ENCODE measurements at places on chromosomes 12 and 14.

DNA sequence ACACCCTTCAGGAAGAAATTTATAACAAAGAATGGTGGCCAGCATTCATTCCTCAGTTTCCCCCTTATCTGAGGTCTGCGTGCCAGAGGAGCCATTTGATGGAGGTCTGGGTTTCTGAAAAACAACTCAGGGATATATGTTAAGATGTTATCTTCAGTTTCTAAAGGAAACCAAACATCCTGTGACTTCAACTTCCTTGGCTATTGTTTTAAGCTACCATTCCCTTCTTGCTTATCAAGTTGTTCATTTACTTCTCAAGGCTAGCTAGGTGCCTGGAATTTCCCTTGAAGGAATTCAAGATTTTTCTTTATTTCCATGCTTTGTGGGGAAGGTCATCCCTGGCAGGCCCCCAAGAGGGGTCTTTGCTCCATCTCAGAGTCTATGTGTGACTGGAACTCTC lies 27.1 kb upstream of the OXA1L start:
- no peak for DNase-seq

DNA sequence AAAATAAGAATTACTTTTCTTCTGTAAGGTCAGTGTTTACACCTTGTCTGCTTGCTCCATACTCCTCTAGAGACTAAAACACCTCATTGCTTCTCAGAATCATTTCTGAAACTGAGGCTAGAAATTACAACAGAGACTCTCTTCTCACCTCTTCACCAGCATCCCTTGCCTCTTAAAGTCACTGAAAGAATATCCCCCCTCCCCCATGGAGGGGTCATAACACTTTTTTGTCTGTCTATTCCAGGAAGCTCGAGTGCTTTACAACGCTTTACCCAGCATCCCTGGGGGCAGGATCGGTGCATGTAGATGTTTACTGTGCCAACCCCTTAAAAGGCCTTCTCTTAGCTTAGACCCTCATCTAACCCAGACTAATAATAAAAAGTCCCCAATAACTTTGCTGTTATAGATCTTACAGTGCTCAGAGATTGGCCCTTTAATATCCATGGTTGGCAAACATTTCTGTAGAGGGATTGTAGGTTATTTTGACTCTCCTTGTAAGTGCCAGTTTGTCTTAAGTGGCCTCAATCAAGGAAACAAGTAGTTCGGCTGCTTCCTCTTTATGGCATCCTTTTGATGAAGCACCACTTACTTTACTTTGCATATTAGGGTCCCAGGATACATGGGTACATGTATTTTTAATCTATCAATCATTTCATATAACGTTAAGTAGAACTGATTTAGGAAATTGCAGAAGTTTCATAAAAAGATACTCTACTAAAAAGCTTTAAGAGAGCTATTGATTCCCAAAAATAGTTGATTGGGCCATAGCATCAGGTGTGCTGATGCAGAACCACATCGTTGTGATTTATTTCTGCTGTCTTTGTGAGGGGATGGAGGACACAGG lies 29.3 kb downstream of the PRKCH start:
- no peak for DNase-seq

GRCh38 chr12:51579321-51579850 lies 11.6 kb upstream of the SCN8A start:
- no peak for DNase-seq

DNA sequence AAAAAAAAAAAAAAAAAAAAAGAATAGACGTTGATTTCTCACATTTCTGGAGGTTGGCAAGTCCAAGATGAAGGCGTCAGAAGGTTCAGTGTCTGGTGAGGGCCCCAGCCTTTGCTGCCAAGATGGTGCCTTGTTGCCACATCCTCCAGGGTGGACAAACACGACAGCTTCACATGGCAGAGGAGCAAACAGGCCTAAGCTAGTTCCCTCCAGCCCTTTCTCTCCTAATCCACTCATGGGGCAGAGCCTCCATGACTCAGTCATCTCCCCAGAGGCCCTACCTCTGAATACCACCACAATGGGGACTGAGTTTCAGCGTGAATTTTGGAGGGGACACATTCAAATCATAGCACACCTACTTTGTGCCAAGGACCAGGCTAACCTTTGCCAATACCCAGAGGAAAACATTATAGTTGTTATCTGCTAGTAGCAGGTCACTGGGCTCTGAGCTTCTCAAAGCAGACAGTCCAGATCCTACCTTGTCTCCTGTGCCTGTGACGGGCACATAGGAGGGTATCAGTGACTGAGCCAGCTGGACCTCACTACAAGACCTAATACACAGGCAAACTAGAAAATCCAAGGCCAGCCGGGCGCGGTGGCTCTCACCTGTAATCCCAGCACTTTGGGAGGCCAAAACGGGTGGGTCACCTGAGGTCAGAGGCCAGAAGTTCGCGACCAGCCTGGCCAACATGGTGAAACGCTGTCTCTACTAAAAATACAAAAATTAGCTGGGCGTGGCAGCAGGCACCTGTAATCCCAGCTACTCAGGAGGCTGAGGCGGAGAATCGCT lies 10.5 kb upstream of the BCL11B start:
- no peak for DNase-seq

- peak; percentile 38 for DNase-seq
Observed at GRCh38 chr12:7806863-7807487, 17.8 kb downstream of the NANOG start.

DNA sequence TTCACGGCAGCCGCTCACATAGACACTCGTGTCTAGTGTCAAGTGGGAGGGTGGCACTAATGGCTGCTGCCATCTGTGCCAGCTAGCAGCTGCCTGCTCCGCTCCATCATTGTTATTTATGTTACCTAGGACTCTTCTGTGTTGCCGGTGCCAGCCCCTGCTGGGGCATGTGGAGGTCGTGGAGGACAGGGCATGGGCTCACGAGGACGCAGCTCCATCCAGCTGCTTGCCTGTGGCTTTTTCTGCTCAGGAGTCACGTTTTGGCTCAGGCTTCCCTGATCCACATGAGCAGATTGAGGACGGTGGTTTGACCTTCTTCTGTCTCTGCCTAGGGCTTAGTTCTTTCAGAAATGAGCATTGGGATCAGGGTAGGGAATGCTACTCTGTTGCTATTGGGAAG lies 31.2 kb downstream of the TPCN1 start:
- no peak for DNase-seq

GRCh38 chr14:96225745-96226151 lies 21.1 kb downstream of the BDKRB2 start:
- DNase-seq, result no peak

- no peak for DNase-seq
Observed at GRCh38 chr12:98745578-98746391, 100.7 kb downstream of the APAF1 start.

GRCh38 chr14:69351385-69351784 lies 46.7 kb downstream of the ERH start:
- no peak for DNase-seq

DNA sequence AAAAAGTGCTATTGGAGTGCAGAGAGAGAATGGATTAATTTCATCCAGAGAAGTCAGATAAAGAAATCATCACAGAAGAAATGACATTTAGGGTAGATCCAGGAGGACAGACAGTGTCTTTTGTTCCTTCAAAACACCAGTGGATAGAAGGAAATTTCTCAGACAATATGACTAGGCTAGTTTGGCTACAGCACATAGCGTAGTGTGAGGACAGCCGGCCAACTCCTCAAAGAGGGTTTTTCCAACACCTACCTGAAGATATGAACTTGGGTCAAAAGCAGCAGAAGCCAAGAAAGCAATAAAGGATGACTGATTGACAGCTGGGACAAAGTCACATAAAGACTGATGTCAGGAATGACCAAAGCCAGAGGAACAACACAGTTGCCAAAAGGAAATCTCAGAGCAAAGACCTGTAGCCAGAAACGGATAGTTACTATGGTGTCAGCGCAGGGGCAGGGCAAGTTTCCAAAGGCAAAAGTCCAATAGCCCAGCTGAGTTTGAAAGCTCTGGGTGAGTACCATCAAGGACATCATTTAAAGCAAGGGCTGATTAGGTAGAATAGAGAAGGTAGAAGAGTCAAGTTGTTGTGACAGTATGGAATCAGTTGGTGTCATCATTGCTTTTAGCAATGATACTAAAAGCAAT lies 58.7 kb upstream of the PDE3A start:
- DNase-seq, result no peak

GRCh38 chr14:70972107-70972976 lies 65.1 kb downstream of the PCNX1 start:
- peak; percentile 69 for DNase-seq

DNA sequence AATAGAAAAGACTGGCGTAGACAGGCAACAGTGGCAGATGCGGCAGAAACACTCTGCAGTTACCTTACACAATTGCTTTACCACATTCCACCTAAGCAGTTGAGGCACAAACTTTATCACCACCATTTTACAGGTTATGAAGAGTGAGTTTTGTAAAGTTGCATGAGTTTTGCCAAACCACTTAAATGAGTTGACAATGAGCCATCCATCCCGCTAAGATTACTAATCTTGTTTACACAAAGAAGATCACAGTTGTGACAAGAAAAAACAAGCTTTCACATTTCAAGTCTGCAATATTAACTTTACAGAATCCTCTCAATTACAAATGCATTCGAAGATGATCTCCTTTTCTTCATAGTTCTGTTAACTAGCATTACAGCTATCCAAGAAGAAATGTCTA lies 1.8 kb downstream of the TMCC3 start:
- DNase-seq, result no peak

DNA sequence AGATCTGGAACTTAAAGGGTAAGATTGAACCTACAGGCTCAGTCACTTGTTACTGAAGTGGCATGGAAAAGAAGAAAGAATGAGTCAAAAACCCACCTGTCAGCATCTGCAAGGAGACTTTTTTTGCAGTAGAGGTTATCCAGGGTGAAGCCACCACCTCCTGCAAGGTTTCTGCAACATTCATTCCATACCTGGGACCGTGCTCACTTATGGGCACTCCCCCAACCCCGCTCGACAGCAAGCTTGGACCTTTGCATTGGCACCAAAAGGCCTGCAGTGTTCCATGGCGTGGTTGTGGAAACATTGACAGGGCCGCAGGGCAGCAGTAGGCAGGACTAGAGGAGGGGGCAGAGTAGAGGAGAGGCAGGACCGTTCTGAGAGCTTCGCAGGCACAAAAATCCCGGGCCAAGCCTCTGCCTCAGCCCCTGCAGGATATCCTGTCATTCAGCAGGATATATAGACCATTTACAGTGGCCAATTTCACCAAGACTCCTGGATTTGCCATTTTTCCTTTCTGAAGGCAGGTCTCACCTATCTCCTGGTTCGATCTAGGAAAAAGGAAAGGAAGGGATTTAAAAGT lies at the start of gene STAB2:
TSS of gene STAB2 (plus strand) at position 483 of the 580 bp plus-strand sequence. CDS start 204 bp downstream, outside the sequence.
- no peak for DNase-seq

DNA sequence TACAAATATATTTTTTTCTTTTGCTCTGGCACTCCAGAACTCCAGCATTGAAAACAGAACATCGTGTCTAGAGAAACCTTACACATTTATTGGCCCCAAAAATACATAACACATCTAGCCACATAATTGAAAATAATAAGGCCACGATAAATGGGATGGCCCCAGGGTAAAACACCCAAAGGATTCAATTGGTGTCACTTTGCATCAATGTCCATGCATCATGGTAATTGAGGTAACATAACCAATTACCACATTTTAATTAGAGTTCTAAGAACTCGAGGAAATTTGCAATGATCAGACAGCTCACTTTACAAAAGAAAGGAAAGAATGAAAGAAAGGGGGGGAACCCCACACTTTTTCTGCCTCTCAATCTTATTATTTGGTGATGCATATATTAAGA lies 151.8 kb upstream of the NPAS3 start:
- DNase-seq, result no peak

DNA sequence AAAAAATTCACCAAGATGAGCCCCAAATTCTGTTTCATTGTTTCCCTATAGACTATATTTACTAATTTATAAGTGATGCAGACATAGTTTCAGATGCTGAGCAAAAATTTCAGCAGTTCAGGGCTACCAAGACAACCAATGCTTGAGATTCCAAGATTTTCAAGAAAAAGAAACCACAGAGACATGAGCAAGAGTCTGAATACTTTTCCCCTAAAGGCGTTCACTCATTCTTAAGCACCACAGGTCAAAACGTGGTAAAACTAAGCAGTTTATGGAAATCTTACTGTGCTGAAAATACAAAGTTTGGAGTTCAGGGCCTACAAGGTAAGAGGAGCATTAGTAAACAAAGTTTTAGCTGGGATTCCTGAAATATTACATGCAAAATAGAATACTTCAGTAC lies 221.2 kb downstream of the KCNH5 start:
- DNase-seq, result no peak

- DNase-seq, result no peak
Observed at GRCh38 chr14:23483236-23483854, 13.8 kb downstream of the NGDN start.

DNA sequence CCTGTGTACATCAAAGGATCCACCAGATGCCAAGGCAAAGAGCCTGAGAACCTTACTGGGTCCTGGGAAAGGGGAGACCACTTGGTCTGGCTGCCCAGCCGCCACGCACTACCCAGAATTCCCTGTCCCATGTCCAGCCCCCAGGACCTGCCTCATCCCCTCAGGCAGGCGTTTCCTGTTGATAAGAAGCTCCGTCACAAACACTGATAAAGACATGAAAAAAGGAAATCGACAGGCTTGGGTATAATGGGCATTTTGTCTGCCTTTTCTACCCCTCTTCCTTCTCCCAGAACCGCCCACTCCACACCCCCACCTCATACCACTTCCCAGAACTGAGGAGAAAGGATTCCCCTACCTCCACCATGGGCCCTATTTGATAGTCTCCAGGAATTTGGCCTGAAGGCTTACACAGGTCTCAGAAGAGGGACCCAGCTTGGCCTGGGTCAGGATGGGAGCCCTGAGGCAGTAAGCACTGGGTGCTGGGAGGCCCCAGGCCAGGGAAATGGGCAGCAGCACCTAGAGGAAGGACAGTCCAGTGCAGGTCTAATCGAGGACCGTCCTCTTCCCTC lies 18.8 kb downstream of the ACVRL1 start:
- DNase-seq, result no peak

GRCh38 chr12:5632453-5632852 lies 200.5 kb downstream of the NTF3 start:
- no peak for DNase-seq

DNA sequence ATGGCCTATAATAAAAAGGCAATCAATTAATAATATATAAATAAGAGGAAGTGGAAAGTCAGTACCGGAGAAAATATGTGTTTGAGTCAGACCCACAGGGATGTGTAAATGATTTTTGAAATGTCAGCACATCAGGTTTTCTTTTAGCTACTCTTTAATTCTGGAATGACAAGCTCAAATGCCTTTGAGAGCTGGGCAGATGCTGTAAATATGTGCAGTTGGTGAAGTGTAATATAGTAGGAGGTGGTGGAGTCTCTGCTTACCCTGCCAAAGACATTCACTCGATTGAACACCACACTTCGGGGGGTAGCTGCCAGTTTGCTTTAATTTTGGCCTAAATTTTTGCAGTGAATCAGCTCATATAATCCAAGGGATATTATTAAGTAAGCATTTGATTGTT lies 93.0 kb downstream of the PLEKHA5 start:
- DNase-seq, result no peak
